Stimulated activated CD4-positive, alpha-beta T cell treated with anti-CD3 and anti-CD28 coated beads, TNF-alpha, amount 100 ng/mL, for 1 hour (primary cell): ENCODE measurements at places on chromosomes 16 and 17.

- no peak for DNase-seq
Observed at GRCh38 chr16:16186820-16187219, 36.5 kb downstream of the ABCC6 start.

DNA sequence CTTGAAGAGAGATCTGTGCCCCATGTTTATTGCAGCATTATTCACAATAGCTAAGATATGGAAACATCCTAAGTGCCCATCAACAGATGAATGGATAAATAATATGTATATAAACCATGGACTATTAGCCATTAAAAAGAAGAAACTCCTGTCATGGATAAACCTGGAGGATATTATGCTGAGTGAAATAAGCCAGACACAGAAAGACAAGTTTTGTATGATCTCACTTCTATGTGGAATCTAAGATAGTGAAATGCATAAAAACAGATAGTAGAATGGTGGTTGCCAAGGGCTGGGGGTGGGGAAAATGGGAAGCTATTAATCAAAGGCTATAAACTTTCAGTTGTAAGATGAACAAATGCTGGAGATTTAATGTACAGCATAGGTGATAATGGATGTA, 19.9 kb upstream of the HEATR6 start:
- no peak for DNase-seq

GRCh38 chr16:84225571-84225970, 14.2 kb downstream of the KCNG4 start:
- DNase-seq = no peak

DNA sequence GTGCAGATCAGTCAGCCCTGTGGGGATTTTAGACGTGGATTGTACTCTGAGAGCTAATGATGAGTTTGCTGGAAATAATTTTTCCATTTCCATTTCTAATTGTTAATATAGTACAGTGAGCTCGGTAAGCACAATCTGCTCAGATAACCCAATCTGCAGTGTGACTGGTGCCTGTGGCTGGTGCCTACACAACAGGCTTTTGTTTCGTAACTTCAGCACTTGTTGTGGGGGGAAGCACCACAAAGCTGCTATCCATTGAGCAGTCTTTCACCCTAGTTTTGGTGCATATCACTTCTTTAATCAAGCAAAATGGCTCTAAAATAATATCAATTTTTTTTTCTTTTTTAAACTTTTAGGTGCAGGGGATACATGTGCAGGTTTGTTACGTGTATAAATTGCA, 534.9 kb upstream of the HSBP1 start:
- DNase-seq = no peak

- no peak for DNase-seq
Observed at GRCh38 chr16:4679850-4680636, 13.3 kb upstream of the NUDT16L1 start.

DNA sequence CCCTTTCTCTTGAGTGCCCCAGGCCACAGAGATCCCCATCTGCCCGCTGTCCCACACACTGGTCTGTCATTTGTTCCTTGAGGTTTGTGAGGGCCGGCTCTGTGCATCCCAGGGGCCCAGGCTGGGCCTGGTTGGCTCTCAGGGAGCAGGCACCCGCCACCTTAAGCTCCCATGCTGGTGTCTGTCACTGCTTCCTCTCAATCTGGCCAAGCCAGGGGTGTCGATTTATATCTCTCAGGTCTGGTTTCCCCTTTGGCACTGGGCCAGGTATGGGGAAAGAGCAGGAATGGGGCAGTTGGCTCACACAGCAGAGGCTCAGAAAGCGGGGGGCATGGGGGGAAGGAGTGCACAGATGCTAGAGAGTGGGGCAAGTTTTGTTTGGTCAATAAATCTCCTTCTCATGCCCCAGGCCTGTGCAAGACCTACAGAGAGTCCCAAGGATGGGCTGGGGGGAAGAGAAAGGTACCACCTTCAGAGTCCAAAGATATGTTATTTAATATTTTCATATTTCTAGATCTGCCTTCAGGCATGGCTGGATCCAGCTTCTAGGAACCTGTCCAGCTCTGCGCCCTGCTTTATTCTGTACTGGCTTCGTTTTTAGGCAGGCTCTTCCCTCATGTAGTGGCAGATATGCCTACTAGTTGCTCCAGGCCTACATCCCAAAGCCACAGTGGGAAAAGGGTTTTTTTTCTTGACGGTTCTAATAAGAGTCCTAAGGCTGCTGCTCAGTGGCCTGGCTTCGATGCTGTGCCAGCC, 34.3 kb downstream of the IL4R start:
- no peak for DNase-seq

DNA sequence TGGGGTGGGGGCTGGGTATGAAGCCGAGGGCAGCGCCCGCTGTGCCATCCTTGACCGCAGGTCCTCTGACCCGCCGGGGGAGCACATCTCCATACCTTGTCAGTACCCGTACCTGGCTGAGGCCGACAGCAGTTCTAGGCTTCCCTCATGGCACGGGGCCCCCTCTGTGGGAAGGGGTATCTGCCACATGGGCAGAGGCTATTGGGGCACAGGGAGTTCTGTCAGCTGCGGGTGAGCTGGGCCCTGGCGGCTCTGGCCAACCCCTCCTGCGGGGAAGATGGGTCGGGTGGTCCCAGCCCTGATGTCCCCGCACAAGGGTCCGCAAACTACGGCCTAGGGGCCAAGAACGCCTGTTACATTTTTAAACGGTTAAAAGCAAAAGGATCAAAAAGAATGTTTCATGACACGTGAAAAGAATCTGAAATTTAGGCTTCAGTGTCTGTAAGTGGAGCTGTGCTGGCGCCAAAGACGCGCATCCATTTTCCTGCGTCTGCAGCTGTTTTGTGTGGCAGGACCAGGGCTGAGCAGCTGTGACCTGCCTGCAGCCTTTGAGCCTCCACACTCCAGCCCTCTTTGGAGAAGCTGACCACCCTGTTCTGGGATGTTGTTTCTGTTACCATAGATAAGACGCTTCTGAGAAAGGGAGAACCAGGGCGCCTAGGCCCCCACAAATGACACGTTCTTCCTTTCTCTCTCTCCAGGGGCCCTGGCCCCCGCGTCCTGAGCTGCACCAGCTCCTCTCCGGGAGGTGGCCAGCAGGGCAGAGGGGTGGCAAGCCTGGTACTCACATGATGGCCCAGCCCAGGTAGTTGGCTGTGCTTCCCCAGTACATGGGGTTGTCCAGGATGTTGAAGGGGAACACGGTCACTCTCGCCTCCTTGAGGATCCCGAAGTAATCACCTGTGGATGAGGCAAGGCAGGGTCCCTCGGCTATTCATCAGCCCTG, 12.7 kb upstream of the RASD1 start:
- DNase-seq = no peak

DNA sequence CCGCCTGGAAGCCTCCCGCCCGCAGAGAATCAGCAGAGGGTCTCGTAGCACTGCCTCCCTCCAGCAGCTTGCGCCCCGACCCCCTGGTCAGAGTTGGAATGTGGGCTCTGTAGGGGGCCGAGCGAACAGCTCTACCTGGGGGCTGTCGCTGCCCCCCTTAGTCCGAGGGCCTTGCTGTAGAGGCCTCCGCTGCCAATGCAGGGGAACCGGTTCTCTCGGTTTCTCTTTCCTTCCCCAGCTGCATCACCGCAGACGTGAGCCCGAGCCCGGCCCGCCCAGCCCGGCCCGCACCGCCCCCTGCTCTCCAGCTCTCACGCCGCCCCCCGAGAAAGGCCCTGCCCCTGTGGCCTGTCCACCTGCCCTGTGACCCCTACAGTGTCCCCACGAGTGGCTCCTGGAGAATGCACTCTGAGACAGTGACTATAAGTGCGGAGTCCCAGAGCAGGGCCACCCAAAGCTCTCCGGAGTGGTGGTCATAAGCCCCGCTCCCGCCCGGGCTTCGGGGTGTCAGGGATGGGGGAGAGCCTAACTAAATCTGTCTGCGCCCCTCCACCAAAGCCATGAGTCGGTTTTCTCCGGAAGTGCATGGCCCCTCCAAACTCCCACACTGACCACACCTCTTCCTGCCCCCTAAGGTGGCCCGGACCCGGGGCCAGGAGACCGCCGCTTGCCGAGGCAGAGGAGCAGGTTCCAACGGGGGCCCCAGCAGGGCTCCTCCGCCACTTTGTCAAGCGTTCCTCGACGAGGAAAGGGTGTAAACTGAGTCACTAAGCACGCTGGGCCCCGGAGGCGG, 1.7 kb downstream of the ARHGAP27 start:
- DNase-seq = no peak

- DNase-seq = no peak
Observed at GRCh38 chr16:15536843-15537242, 102.5 kb downstream of the BMERB1 start.

DNA sequence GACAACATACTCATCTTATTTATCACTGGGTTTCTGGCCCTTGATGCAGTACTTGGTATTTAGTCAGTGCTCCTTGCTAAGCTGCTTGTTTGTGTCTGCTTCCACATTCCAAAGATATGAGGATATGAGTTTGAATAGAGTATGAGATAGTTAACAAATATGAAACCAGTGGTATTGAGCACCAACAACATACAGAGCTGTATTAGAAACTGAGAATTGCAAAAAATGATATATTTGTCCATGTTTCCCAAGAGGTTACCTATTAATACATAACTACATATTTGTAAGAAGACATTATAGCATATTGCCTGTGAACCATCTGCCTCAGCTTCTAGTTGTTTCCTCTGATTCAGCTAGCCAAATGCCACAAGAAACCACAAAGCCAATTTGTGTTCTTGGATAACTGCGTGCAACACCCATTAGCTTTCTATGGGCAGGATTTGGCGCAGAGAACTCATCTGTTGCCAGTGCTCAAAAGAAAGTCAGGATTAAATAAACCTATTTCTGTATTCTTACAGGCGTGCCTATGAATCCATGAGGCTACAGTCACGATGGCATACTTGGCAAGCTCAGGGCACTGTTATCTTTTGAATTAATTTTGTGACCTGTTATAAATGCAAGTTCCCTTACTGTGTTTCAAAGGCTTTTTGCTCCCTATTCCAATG, 194.4 kb downstream of the MAP2K6 start:
- no peak for DNase-seq

GRCh38 chr16:79370736-79371135, 229.8 kb downstream of the MAF start:
- DNase-seq = no peak

DNA sequence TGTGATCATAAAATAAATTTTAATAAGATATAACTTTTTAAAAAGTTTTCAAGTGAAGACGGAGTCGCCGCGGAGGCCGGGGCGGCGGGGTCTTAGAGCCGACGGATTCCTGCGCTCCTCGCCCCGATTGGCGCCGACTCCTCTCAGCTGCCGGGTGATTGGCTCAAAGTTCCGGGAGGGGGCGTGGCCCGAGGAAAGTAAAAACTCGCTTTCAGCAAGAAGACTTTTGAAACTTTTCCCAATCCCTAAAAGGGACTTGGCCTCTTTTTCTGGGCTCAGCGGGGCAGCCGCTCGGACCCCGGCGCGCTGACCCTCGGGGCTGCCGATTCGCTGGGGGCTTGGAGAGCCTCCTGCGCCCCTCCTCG, at the start of gene FOXC2:
FOXC2 (plus strand) TSS at position 229 of the 365 bp plus-strand sequence. CDS start 507 bp downstream, outside the sequence.
- DNase-seq = no peak

GRCh38 chr16:49910541-49911071, 54.7 kb upstream of the ZNF423 start:
- DNase-seq = no peak

- DNase-seq = no peak
Observed at GRCh38 chr17:8922451-8922850, 43.1 kb downstream of the PIK3R5 start.

- no peak for DNase-seq
Observed at GRCh38 chr16:47599512-47599911, 138.4 kb downstream of the PHKB start.
